CD4-positive, alpha-beta T cell treated with Interleukin-10 for 1 hour (primary cell): ENCODE measurements at places on chromosomes 16 and 17.

- DNase-seq: no peak
Observed at GRCh38 chr16:89564476-89565255, 4.2 kb downstream of the RPL13 start.

DNA sequence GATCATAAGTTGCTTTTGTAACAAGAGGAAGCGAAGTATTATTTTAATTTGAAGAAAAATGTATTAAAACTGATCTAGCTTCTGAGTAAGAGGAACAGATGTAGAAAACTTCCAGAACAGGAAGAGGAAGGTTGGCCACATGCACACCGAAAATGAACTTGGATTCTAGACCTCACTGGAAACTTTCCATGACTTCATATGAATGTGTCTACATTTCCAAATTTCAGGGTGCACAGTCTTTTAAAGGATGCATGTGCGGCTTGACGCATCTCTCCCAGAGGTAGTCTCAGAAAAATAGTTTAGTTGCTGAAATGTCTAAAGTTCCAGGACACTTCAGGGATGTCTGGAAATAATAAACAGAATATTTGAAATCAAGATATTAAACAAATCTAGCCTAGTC is 275.1 kb upstream of the MYOCD start:
- no peak for DNase-seq

DNA sequence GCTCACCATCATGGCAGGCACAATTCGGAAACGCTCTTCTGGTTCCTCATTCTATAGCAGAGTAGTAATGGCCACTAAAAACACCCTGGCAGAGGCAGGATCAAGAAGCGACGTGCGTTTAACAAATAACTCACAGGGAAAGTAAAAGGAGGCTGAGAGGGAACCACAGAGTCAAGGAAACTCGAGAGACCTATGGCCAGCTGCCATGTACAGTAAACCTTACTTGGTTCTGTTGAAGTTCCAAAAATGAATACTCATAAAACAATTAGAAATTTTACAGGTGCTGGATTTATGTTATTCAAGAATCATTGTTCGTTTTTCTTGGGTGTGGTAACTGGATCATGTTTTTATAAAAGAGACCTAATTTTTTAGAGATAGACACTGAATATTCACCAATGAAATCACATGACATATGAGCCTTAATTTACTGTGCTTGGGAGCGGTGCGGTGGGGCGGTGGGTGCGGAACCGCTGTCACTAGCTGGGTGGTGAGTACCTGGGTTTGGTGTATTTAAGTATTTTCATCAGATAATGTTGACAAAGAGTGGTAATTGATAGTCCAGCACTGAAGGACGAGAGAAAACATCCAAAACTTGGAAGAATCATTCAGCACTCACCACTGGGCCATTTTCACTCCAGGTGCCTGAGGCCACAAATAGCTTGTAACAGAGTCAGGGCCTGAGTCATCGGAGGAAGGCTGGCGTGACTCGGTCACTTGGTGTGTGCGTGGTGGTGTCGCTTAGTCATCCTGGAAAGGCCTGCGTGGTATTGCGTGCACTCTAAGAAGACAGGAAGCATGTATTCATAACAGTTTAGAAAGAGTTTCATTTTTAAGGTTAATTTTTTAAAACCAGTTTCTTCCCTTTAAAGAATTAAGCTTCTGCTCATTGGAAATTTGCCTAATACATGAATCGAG is 135.4 kb upstream of the CHMP6 start:
- peak; percentile 69 for DNase-seq

- DNase-seq: no peak
Observed at GRCh38 chr16:89936508-89936907, 12.0 kb upstream of the DEF8 start.

GRCh38 chr16:83995754-83996153 is 27.7 kb downstream of the NECAB2 start:
- no peak for DNase-seq

GRCh38 chr16:12173121-12173520 is 196.6 kb downstream of the SNX29 start:
- DNase-seq: no peak

DNA sequence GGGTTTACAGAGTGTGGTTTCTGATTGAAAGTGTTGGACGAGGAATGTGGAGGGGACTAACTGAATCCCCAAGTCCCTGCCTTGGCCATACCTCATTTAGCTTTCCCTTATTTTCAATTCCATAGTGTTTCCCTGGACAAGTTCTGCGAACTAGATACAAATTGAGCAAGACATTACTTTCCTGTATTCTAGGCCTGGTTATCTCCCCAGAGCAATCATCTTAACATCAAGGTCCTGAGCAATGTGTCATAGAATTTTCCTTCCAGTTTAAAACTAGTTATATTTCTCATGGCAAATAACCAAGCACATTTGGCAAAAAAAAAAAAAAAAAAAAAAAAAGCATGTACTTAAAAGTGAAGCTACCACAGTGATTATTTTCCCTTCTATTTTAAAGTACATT is 330.1 kb downstream of the CDH11 start:
- no peak for DNase-seq

DNA sequence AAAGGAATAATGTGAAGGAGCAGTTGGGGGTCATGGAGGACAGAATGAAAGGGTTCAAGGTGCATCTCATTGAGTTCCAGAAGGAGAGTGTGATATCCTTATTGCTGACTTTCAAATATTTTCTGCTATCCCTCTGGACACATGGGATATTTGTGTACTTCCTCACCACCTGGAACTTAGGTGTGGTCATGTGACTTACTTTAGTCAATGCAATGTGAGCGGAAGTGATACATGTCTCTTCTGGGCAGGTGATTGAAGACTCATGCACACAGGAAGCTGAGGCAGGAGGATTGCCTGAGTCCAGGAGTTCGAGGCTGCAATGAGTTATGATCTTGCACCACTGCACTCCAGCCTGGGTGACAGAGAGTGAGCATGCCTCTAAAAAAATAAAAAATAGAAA is 36.7 kb upstream of the TANC2 start:
- DNase-seq: no peak

DNA sequence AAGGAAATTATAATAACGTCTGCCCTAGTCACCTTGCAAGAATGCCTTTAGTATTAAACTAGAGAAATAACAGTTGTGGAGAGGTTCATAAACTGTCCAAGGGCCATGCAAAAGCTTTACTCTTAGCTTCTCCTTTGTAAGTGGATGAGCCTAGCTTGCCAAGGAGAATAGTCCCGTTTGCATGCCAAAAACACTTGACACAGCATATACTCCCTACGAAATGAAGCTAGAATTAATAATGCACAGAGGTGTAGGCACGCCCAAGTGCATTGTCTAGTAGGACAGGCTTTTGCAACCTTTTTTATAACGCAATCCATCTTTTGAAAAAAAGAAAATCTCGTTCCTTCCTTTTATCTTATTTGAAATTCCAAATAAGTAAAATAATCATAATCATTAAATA is 12.8 kb upstream of the CDRT4 start:
- DNase-seq: no peak
